ENCODE measurements at places on chromosomes 5 and 9.
A peak's percentile ranks its signal among the peaks of the same experiment; 100 is the strongest.

- peak; percentile 89 for DNase-seq
Observed at GRCh38 chr5:78615697-78616096, 32.9 kb downstream of the LHFPL2 start.

DNA sequence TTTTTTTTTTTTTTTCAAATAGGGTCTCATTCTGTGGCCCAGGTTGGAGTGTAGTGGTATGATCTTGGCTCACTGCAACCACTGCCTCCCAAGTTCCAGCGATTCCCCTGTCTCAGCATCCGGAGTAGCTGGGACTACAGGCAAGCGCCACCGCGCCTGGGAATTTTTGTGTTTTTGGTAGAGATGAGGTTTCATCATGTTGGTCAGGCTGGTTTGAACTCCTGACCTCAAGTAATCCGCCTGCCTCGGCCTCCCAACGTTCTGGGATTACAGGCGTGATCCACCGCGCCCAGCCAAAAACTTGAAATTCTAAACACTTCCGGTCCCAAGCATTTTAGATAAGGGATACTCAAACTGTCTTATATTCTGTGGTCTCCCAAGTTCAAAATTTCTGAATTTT is 718.9 kb upstream of the MEF2C start:
- DNase-seq = no peak

GRCh38 chr5:134545070-134545868 is 19.8 kb downstream of the JADE2 start:
- DNase-seq = no peak

DNA sequence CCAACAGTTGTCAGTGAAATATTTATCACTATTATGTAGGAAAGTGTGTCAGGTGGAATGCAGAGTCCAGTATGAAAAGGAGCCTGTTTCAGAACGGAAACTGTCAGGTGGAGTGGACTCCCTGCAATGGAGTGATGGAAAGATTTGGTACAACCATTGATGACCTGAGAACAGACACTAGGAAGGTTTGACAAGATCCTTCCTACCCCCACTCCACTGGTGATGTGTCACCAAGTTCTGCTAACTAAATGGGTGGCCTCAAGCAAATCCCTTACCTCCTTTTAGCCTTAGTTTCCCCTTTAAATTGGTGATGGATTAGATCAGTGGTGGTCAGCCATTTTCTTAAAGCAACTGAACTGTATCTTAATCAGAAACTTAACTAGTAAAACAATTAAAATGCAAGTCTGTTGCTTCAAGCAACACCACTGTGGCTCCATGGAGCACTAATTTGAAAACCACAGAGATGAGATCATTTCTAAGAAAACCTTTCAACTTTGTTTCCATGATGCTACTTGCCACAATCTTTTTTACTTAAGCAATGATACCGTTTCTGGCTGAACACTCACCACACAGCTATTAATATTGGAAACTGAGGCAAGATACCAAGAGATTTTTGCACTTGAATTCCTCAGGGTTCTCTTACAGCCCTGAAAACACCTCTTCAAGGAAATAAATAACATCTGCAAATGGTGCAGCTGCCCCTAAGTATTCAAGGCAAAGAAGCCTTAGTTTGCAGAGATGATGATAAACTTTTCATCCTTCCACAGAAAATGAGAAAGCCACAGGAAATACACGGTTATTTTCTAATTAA is 140.6 kb downstream of the ERCC6L2 start:
- DNase-seq = no peak

DNA sequence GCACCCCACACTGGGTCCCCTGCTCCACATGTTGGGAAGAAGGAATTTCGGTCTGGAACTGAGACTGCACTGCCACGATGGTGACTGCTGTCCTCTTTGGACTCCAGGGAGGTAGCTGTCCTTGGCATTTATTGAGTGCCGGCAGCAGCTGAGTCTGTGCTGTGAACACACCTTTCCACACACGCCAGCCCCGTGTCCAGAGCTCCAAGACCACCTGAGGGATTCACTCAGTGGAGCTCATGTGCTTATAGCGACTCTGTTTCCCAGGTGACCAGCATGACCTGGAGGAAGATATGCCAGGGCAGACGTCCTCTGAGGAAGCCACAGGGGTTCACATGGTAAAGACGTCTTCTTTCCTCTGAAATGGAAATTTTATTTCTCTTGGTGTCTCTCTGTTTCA is 33.2 kb upstream of the FLT4 start:
- DNase-seq = no peak

DNA sequence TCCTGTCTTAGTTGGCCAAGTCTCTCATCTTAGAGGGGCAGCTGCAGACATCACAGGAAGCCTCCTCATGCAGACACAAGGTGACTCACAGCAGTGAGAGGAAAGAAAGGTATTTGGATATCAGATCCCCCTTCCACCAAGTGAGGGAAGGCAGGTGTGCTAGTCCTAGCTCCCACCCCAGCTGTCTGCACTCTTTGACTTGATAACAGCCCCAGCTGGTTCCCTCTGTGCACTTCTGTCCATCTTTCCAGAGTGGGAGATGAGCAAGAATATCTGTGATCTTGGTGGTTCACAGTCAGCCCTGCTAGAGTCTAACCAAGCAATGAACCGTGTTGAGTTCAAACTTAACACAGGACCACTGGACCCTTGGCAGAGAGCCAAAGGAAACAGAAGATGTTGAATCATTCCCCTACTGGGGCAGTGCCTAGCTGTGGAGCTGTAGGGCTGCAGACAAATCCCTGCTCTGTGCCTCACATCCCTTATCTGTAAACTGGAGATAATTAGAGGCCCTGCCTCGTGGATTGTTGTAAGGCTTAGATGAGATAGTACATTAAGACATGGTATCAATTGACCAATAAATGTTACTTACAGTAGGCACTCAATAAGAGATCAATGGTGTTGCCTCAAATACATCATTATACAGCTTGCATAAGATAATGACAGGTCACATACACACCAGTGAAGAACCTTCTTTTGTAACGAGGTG is 39.1 kb downstream of the SH3RF2 start:
- peak; percentile 66 for DNase-seq

- DNase-seq = no peak
Observed at GRCh38 chr5:149024943-149025342, 37.9 kb downstream of the SH3TC2 start.

GRCh38 chr9:34428325-34428958 is 29.9 kb downstream of the FAM219A start:
- DNase-seq = no peak

- DNase-seq = peak; percentile 44
Observed at GRCh38 chr9:137534256-137535119, 15.7 kb downstream of the PNPLA7 start.

DNA sequence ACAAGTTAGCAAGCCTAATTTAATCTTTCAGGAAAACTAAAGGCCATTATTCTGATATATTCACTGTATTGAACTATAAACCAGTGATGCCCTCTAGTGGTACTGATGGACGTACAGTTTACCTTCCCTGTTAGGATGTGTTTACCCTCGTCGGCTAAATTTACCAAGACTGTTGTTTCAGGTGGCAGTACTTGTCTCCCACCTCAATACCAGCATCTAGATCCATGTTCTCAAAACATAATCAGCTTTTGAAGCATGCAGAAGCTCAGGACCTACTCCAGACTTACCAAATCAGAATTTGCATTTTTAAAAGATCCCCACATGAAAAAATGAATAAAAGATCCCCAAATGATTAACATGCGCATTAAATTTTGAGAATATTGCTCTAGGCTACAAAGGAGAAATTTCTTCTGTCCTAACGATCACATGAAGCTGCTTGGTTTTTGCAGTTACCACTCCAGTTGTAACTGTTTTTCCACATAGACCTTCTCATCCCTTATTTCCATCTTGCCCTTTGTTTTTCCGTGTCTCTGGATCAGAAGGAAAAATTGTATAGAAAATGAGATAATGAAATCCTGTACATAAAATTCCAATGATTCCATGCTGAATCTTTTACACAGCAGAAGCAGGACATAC is 3.2 kb upstream of the BAAT start:
- DNase-seq = no peak

GRCh38 chr5:156640691-156641241 is 209.3 kb upstream of the PPP1R2B start:
- DNase-seq = no peak

DNA sequence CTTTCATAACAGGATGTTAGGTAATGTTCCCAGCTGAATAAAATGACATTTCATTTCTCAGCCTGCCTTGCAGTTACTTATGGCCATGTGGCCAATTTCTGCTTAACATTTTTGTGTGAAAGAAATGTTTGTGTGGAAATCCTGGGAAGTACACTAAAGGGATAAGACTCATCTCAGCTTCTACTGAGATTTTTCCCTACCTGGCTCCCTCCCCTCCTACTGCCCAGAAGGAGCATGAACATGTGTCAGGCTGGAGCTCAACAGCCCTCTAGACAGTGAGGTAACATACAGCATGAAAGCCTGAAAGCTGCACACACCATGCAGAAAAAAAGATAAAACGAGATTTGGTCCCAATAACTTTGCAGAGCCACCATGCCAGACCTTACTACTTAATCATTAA is 288.4 kb upstream of the COX7C start:
- DNase-seq = no peak

GRCh38 chr9:128246471-128246870 is 29.3 kb downstream of the GOLGA2 start:
- no peak for DNase-seq

GRCh38 chr9:108483676-108484075 is 372.1 kb downstream of the ACTL7B start:
- no peak for DNase-seq

DNA sequence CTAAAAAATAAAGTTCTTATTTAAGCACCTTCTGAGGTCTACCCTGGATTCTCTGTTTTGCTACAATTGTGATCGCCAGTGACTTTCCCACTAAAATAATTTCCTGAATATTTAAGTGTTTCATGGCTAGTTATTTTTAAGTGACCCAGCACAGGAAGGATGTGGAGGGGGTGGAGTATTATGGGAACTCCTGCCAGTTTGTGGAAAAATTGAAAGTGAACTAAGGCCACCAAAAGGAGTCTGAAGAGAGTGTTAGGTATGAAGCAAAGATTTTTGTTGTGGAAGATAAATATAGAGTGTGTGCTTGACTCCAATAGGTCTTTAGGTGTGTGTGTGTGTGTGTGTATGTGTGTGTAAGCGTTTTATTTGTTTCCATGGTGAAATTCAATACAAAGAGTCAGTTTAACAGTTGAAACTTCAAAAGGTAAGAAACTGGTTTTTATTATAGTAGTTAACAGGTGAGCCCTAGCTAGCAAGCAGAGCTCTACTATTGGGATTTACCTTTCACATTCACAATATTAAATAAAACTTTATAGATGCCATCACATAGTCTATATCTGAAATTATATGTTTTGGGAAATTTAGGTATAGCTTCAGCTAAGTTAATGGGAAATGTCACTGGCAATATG is 25.6 kb downstream of the RASGRF2 start:
- DNase-seq = no peak

DNA sequence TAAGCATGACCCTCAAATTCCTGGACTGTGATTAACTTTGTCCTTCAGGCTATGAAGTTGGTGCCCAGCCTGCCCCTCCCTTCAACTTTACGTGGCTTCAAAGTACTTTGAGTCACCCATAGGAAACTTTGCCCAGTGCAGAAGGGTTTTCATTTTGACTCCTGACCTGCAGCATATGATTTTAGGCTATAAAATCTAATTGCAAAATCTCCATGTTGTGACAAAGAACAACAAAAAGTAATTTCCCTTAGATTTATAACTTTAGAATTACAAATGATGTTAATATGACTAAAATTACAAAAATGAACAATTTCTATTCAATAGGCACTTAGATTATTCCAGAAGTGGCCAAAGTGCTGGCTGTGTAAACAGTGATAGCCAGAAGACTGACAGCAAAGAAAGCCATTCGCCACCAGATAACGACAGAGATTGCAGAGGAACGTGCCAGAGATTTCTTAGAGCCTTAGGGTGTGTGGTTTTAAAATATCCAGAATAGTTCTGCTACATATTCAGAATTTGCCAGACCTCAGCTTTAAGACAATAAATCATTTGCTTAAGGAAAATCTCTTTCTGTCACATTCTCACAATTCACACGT is 197.4 kb downstream of the SEMA5A start:
- DNase-seq = peak; percentile 94

GRCh38 chr5:1089621-1090040 is 22.2 kb downstream of the SLC12A7 start:
- DNase-seq = no peak

GRCh38 chr9:26768145-26768544 is 124.5 kb downstream of the CAAP1 start:
- no peak for DNase-seq

- no peak for DNase-seq
Observed at GRCh38 chr9:81989700-81990099, 1.1 kb downstream of the SPATA31D1 start.

- no peak for DNase-seq
Observed at GRCh38 chr9:69023650-69024049, 9.7 kb upstream of the PRKACG start.

DNA sequence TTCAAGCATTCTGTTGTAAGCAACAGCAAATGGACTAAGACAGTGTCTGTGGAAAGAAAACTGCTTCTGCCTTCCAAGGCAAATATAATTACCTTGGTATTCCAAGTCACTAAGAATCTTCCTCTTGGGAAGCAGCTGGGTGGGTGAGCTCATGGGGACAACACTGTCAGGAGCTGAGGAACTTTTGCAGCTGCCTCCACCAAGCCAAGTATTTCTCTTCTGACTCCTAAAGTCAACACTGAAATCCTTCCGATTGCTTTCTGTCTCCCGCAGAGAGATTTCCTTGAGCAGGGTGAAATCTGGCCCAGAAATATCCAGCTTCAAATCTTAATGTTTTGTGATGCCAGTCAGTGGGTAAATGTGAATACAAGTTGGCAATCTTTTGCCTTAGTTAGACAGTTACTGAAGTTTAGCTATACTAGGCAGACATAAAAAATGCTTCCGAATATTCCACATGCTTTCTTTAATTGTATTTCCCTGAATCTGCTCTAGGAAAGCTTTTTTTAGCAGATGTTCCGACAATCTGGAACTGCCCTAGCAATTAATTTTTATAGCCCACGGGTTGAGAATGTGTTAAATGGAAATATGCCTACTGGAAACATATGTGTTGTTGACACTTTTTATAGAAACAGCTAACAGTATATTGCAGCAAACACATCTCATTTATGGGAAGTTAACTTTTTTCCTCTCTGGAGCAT is 369.9 kb upstream of the DAB2 start:
- no peak for DNase-seq

DNA sequence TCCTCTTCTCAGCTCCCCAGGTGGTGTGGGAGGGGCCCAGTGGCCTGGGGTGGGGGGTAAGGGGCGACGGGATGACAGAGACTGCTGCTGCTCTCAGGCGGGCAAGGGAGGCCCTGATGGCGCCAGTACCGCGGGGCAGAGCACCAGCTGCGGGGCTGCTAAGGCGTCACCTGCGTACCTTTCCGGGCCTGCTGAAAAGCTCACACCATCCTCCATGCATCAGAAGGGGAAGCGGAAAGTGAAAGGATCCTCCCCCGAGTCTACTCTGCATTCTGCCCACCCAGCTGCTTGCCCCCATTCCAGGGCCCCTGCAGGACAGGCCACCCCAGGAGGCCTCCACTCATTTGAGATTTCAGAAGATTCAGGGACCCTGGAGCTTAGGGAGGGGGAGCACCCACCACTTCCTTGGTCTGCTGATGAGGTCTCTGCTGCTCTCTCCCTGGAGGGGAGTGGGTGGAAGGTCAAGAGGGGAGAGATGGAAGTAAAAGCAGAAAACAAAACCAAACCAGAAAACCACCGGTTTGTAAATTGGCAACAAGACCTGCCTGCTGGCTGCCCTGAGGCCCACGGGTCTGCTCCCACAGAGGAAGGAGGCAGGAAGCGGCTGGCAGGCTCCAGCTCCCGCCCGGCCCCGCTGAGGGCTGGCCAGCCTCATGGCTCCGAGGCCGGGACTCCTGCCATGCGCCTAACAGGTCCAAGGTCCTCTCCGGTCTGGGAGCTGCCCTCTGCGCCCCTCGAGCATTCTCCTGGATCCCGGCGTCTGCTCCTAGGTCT is 33.6 kb downstream of the PRRT1B start:
- no peak for DNase-seq

GRCh38 chr9:11417782-11418181 is 805.0 kb upstream of the PTPRD start:
- no peak for DNase-seq

Data from PC-9 (cell line).